ENCODE measurements at places on chromosomes 4 and X. TPM values are rescaled to one million over a fixed set of nuclear protein-coding genes. Genes with fewer than 3 reads are reported as not detected.

Gene INTU
- total RNA-seq, result 4.7 TPM

GRCh38 chr4:16467061-16467460 is 240.8 kb upstream of the TAPT1 start:
- no peak for DNase-seq

- DNase-seq, result no peak
These were observed 3.1 kb upstream of the TDO2 start for GRCh38 chr4:155900381-155900780.

Gene ANK2
- 332 TPM for total RNA-seq

GRCh38 chrX:119757979-119758730 is at the start of gene SOWAHD:
Gene SOWAHD (plus strand): TSS chrX:119758588. CDS start chrX:119758668, 80 bp downstream.
- DNase-seq, result no peak

DNA sequence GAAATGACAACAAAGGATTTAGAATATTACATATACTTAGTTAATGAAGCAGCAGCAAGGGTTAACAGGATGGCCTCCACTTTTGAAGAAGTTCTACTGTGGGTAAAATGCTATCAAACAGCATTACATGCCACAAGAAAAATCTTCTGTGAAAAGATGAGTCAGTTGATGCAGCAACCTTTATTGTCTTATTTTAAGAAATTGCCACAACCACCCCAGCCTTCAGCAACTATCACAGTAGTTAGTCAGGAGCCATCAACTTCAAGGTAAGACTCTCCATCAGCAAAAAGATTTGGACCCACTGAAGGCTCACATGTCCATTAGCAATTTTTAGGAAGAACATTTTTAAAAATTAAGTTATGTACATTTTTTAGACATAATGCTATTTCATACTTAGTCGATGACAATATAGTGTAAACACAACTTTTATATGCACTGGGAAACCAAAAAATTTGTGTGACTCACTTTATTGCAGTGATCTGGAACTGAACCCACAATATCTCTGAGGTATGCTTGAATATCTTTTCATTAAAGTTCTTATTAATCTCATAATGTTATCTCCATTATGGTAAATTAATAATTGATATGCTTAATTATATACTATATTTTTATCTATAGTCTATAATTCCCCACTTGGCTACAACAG is 81.2 kb downstream of the SPCS3 start:
- DNase-seq, result no peak

- DNase-seq, result peak; percentile 66
These were observed 48.8 kb downstream of the CLDN34 start for GRCh38 chrX:10015723-10016518.

Gene LDB2
- total RNA-seq, result 64.4 TPM

DNA sequence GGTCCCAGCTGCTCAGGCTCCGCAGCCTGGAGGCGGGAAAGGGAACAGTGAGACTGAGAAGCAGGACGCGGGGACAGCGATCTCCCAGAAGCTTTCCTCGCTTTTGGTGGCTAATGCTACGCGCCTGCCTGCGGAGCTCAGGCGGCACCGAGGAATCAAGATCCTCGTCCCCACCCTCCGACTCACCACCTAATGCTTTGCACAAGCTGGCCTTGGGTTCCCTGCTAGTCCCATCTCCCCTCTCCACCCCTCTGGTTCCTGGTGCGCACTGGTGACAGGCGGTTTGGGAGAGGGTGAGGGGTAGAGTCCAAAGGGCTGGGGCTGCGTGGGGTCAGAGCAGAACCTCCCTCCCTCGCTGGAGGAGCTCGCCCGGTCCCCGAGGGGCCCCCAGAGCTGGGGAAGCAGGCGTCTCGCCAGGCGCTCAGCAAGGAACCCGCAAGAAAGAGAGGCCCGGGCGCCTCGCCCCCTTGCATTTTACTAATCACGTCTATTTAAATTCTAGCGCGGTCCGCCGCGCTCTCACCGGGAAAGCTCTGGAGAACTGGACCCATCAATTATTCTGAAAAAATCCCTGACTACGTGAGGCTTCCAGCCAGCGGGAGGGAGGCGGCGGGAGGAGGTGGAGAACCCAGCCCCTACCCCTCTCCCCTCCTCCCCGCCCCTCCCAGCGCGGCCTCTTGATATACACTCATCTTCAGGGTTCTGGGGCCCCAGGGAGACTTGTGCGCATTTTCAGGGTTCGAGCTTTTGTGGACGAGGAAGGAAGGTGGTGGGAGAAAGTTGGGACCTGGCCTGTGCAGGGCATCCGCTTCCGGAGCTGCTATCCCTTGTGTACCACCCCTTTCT is 9.1 kb downstream of the POU4F2 start:
- no peak for DNase-seq
